ENCODE measurements at places on chromosomes 11 and 22.

GRCh38 chr11:74844072-74844471, 95.4 kb downstream of the RNF169 start:
- no peak for DNase-seq

- no peak for DNase-seq
These were observed 42.9 kb downstream of the LRRC32 start for GRCh38 chr11:76627606-76628005.

DNA sequence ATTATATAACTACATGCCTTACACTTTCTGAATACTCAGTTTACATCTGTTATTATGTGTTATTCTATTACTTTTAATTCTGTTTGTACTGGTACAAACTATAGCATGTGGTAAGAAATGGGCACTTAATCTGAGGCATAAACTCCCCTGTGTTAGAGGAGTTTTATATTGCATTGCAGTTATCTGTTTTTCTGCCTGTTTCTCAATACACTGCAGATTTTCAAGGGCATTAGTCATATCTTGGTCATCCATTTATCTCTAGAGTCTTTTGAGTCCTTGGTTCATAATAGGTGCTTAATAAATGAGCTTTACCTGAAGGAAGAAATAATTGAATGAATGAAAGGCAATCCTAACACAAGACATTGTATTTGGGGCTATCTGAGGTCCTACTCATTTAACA, 182.9 kb upstream of the CTSC start:
- DNase-seq, result no peak

GRCh38 chr11:122399375-122399774, 256.1 kb upstream of the UBASH3B start:
- no peak for DNase-seq

- DNase-seq, result no peak
These were observed 26.8 kb upstream of the GRIK4 start for GRCh38 chr11:120484722-120485121.

DNA sequence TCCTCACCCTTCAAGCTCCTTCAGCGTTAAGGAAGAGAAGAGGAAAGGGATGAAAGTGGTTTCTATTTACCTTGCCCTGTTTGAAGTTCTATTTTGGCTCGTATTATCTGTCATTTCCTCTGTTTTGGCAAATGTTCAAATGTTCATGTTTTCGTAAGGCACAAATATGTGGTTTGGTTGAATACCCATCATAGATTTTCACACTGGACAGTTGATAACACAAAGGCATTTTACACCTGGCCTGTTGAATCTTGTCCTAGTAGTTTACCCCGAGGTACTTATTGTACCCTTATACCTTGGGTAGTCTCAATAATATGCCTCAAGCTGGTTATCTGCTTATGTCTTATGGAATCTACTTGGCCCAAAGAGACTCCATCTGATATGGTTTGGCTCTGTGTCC, 706.9 kb downstream of the METTL15 start:
- DNase-seq, result no peak

- no peak for DNase-seq
These were observed 39.0 kb downstream of the UVRAG start for GRCh38 chr11:75853971-75854370.

GRCh38 chr11:134449713-134450112, 37.7 kb upstream of the B3GAT1 start:
- DNase-seq, result no peak

- DNase-seq, result peak; percentile 4
These were observed 39.3 kb upstream of the BSX start for GRCh38 chr11:123020968-123021367.

DNA sequence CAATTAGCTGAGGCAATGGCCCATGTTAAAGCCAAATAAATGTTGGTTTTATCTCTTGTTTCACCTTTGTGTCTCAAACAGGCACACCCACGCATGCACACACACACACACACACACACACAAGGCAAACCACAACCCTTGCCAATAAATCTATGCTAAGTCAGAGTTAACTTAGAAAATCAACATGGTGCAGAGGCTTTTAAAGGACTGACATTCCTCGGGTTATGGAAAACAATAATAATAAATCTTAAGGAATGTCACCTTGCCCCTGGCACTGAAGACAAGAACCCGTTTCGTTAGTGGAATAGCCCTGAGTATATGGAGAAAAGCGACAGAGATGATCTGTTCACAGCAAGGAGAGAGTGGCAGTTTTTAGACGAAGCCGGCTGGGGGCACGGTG, 326.3 kb downstream of the NTM start:
- DNase-seq, result no peak

- no peak for DNase-seq
These were observed 122.7 kb downstream of the FCHSD2 start for GRCh38 chr11:73019449-73019848.

DNA sequence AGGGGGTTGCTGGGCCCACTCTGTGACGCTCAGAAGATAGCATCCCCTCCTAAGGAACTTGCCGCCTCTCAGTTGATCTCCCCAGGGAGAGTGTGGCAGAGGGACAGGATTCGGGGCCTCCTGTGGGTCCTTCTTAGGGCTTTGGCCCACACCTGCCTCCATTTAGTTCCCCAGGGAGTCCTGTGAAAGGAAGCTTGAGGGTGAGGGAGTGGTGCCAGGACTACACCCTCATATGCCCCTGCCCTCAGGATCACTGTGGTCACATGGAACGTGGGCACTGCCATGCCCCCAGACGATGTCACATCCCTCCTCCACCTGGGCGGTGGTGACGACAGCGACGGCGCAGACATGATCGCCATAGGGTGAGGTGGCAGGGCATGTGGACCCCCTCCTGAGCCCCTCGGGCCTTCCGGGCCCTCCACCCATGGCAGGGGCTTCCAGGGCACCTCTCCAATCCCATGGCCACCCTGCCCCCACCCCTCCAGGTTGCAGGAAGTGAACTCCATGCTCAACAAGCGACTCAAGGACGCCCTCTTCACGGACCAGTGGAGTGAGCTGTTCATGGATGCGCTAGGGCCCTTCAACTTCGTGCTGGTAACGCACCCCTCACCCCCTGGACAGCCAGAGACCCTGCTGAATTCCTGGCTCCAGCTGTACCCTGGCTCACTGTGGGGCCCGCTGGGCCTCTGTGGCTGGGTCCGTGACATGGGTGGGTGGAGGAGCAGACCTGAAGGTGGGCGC, 3.5 kb downstream of the INPP5J start:
- no peak for DNase-seq

DNA sequence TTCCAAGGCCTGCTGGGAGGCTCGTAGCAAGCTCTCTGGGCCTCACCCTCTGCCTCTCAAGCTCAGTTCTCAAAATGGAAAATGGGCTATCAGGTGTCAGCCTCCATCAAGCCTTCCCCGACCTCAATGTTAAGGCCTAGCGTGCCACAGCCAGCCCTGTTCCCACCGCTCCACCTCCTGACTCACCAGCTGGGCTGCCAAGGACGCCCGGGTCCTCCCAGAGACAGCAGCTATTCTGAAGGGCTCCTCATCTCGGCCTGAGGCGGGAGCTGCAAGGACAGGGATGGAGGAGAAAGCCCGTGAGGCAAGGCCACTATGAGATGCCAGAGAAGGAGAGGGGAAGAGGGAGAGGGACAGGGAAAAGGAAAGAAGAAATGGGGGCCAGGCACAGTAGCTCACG, 19.9 kb downstream of the ARAP1 start:
- no peak for DNase-seq

DNA sequence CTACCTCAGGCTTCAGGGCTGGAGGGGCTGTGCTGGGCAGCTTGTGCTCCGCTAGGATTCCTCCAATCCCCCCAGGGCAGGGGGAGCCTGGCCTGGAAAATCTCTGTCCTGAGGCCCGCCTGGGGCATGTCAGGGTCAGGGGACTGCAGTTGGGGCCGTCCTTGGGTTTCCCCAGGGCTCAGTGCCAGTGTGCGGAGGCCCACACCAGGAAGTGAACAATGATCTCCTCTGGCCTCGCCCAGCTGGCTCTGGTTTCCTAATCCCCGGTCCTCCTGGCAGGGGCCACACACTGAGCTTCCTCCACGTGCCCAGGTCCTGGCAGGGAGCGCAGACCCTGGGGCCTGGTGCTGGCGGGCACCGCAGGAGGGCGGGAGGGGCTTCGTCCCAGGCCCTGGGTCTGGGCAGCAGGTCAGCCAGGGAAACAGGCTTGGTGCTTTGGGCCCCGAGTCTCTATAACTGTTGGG, 1.4 kb upstream of the MUC2 start:
- no peak for DNase-seq

- DNase-seq, result no peak
These were observed 720.1 kb downstream of the BRD1 start for GRCh38 chr22:49107561-49107960.

- DNase-seq, result no peak
These were observed 20.6 kb downstream of the CYTH4 start for GRCh38 chr22:37302674-37303555.

GRCh38 chr11:23097891-23098290, 237.6 kb upstream of the CCDC179 start:
- no peak for DNase-seq

- no peak for DNase-seq
These were observed 26.4 kb downstream of the AMOTL1 start for GRCh38 chr11:94794287-94795168.

- DNase-seq, result peak; percentile 16
These were observed 69.1 kb downstream of the CTTN start for GRCh38 chr11:70467201-70468085.

DNA sequence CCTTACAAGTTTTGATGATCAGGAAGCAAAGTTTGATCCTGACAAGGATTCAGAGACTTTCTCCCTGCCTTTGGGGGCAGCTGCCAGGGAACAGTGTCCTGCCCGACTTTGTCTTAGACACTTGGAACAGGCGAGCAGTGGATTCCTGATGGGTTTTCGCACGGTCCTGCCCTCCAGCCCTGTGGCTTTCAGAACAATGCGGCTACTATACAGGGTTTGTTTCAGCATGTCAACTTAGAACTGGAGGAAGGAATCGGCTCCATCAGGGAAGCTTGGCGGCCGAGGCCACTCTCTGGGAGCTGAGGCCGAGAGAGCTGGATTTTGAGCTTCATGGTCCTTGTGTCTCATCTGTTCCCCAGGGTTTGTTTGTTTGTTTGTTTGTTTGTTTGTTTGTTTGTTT, 11.5 kb downstream of the ANO1 start:
- no peak for DNase-seq

GRCh38 chr11:69873166-69874077, 54.2 kb upstream of the FGF3 start:
- no peak for DNase-seq

- DNase-seq, result no peak
These were observed 1.9 kb upstream of the CARD16 start for GRCh38 chr11:105046898-105047579.

DNA sequence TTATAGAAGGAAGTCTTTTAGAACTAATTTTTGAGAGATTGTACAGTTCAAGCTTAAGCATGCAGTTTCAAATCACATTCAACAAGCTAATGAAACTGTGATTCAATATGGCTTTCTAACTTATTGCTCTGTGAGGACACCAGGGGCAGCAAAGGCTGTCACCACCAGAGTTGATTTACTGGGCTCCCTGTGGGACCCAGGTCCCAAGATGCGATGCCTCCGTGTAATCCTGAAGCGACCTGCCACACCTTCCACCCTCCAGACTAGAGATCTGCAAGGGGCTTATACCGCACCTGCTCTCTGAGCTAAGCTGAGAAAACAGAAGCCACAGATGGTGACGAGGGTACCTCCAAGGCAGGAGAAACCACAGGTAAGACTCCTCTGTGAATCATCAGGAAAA, 918 bp upstream of the OR51Q1 start:
- DNase-seq, result no peak

GRCh38 chr22:12601870-12602779, 2925.9 kb upstream of the OR11H1 start:
- no peak for DNase-seq

GRCh38 chr11:126333142-126333541, 22.3 kb upstream of the ST3GAL4 start:
- DNase-seq, result no peak

- DNase-seq, result no peak
These were observed 1.7 kb downstream of the MOB2 start for GRCh38 chr11:1484695-1485503.

GRCh38 chr11:128234143-128234542, 353.2 kb downstream of the ETS1 start:
- no peak for DNase-seq

DNA sequence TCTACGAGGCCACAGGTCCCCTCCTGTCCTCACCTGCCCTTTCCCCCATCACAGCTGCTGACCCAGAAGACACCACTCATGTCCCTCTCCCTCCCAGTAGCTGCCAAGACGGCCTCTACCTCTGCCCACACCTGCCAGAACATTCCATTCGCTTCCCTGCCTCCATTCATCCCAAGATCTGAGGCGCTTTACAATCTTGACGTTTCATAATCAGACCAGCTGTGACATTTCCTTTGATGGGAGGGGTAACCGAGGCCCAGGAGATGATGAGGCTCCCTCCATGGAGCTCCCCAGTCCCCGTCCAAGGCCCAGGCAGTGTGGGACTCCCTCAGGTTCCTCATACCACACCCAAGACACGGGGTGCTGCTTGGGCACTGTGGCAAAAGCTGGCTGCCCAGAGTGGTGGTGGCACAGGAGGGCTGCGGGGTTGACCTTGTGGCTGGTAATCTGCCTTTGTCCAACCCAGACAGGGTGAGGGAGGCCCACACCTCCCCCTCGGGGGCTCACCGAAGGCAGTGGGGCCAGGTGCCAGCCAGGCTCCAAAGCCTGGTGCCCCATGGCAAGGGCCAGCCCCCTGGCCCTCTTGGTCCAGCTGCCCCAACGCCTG, 17.3 kb downstream of the PHLDA2 start:
- no peak for DNase-seq

GRCh38 chr11:74678041-74678440, 53.2 kb downstream of the CHRDL2 start:
- no peak for DNase-seq

- no peak for DNase-seq
These were observed 30.5 kb upstream of the PPARA start for GRCh38 chr22:46119729-46120419.

DNA sequence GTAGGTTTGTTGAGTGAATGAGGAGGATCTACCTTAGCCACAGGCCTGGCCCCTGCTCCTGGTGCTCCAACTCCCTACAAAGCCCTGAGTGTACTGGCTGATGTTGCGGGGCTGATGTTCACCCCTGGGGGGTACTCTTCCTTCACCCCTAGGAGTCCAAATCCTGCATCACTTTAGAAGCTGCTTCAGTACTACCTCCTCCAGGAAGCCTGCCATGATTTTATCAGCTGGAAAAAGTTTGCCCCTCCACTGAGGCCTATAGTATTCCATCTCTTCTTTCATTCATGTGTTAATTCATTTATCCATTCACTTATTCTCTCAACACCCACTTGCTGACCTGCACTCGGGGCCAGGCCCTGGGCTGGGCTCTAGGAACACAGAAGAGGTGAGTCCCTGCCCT, 7.8 kb downstream of the SHISAL1 start:
- DNase-seq, result no peak
